ENCODE measurements at places on chromosomes 6 and 20. TPM values are rescaled to one million over a fixed set of nuclear protein-coding genes. Genes with fewer than 3 reads are reported as not detected.

GRCh38 chr6:146860583-146860982 is 261.8 kb downstream of the ADGB start:
- no peak for DNase-seq

- DNase-seq = no peak
Observed at GRCh38 chr20:57559658-57560553, 1.0 kb upstream of the PCK1 start.

DNA sequence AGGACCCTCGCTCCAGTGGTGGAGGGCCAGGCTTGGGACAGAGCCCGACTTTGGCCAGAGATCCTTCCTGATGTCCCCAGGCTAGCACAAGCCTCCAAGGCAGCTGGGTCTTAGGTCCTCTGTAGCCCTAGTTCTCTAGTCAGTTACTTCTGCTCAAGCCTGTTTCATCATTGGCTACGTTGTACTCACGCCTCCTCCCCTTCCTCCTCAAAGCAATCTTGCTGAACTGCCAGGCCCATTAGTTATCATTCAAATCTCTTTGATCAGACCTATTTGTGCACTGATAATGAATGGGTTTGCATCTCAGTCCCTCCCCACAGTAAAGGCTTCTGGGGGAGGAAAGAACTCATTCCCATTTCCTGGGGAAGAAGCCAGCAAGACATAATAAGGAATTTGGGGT is 256.8 kb downstream of the NFATC2 start:
- no peak for DNase-seq

DNA sequence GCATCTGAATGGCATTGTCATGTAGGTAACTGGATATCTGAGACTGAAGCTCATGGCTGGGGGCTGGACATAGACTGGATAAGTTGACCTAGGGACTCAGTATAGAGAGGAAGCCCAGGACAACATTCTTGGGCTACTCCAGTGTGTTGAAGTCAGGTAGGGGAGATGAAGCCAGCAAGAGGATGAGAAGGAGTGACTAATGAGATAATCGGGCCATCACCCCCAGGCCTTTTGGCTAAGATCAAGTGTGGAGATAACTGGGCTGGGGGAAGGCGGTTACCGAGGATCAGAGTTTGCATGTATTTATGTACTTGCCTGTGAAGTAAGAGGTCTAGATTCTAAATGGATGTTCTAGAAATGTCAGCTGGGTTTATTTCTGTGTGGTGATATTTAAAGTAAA is 73.4 kb downstream of the ELOVL2 start:
- no peak for DNase-seq

- no peak for DNase-seq
Observed at GRCh38 chr6:90251295-90251992, 45.2 kb downstream of the BACH2 start.

GRCh38 chr6:36841756-36842155 is 2.5 kb upstream of the CPNE5 start:
- no peak for DNase-seq

GRCh38 chr6:11729076-11729475 is 49.5 kb downstream of the ADTRP start:
- no peak for DNase-seq

DNA sequence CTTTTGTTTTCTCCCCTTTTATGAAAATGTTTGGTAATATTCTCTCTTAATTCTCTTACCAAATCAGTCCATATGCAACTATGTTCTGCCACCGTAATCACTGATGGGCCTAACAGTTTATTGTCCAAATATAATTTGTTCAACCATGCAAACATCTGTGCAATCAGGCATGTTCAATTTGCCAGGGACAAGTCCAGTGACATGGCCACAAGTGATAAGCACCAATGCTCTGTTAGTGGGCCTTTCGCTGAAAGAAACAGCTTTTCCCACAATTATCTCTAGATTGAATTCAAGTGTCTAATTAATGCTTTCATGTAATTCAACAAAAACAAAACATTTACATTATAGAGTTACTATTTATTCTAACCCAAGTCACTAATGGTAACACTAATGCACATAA is 53.3 kb downstream of the EPB41L2 start:
- DNase-seq = no peak

- no peak for DNase-seq
Observed at GRCh38 chr6:134553936-134554335, 236.0 kb upstream of the SGK1 start.

DNA sequence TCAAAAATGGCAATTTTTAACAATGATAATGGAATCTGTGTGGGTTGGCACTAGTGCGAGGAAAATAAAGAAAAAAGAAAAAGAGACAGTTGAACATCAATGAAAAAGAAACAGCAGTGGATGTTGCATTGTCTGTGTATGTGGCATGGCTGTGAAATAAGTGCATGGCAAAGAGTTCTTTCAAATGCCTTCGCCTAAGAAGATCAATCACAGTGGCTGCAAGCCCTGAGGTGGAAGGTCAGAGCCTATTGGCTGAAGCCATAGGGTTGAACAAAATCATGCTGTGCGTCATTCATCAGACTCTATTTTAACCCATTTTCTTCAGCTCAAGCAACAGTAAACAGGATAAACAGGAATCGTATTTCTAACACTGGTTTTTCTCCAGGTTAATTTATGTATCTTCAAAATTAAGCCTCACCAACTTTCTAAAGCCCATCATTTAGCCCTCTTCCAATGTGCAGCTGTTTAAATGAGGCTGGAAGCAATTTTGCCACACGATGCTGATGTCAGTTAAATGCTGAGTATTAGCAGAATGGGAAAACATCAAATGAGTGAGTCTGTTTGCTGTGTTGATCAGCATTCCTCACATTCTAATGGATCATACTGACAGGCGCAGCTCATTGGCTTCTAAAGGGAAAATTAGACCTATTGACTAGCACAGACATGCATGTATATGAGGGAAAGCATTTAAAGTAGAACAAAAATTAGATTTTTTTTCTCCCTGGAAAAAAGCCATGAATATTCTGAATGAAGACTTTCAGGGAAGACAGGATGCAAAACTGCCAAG is 955.9 kb upstream of the EYS start:
- no peak for DNase-seq

DNA sequence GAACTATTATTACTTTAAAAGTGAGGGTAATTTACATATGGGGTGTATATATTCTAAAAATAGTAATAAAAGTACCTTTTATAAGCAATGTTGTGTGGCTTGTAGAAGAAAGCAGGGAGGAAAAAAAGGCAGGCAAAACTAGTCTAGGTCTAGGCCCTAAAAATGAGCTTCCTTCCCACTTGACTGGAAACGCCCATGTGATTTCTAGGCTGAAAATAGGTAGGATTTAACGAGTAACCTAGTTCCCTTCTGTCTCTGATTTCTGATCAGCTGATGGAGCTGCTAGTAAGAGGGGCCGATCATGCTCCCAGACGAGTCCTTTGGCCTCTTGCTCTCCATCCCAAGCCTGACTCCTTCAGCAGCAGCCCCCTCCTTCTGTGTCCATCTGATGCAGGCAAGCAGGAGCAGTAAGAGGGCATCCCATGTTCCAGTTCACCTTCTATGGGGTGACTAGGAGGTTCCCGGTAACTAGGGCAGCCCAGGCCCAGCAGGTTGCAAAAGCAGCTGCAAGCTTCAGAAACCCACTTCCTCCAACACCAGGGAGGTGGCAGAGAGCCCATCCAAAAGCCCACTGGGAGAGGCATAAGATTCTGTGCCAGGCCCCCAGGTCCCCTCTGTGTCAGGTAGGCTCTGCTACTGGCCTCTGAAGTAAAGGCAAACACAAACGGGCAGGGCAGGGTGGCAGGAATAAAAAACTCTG is 24.4 kb downstream of the TBC1D20 start:
- no peak for DNase-seq

DNA sequence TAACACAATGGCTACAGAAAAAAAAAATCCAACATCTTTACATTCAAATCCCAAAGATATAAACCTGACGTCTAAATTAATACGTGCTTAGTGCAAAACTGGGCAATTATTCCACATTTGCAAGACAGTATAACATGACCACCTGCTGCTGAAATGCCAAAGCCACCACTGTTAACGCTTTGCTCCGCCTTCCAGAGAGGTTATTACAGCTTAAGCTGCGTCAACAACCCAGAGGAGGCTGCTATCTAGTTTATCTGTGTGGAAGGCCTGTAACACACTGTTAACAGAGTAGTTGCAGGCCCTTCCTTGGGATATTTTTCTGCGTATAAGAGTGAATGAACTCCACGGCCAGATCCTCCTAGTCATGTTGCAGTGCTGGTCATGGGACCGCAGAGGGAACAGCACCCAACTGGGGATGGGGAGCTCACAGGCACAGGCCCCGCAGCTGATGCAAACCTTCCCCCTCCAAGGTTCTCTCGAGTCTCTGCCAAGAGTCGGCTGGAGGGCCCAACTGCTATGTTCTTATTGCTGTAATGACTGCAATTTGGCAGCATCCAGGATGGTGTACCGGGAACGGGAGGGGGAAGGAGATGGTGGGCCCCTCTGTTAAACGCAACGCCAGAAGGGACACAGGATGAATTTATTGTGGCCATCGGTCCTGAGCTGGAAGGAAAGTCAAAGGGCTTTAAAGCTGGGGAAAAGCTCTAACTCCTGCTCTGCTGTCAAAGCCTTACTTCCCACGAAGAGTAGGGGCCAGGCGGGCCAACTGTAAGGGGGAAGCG is 993 bp upstream of the NCOA7 start:
- DNase-seq = peak; percentile 62

DNA sequence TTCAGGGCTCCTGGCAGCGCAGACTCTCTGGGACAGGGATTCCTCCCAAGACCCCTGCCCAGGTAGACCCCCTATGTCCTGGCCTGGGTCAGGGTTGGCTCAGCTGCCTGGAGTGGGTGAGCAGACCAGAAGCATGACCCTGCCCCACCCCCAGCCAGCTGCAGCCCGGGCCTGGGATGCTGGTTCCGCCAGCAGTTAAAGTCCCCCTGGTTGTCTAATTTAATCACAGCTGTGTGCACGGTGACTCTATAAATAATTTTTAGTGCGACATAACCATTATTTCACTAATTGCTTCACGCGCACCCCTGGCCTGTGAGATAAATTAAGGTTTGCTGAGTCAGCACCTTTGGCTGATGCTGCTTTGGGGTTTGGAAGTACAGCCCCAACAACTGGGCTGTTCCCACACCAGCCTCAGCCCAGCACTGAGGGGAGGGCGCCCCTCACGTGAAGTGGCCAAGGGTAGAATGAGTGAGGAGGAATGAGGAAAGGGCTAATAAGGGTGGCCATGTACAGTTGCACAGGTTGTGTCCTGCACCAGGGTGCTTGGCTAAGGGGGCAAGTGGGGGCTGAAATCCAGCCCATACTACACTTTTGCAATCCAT is 26.1 kb upstream of the CDH22 start:
- DNase-seq = no peak

Gene BMP7
- 0.22 TPM for polyA plus RNA-seq

Gene SNRNP48
- polyA plus RNA-seq = 13.0 TPM

Gene KHDRBS2
- not detected for polyA plus RNA-seq

Gene AMD1
- 89.2 TPM for polyA plus RNA-seq

Gene RIPPLY2
- polyA plus RNA-seq = 0.89 TPM

Gene ARG1
- polyA plus RNA-seq = not detected

Gene TFAP2B
- polyA plus RNA-seq = not detected

Gene ELOVL4
- 1.1 TPM for polyA plus RNA-seq

Gene MYLIP
- polyA plus RNA-seq = 2.3 TPM

Gene BMP2
- 0.19 TPM for polyA plus RNA-seq
